Activated naive CD4-positive, alpha-beta T cell (primary cell): ENCODE measurements at places on chromosomes 3 and 15.

DNA sequence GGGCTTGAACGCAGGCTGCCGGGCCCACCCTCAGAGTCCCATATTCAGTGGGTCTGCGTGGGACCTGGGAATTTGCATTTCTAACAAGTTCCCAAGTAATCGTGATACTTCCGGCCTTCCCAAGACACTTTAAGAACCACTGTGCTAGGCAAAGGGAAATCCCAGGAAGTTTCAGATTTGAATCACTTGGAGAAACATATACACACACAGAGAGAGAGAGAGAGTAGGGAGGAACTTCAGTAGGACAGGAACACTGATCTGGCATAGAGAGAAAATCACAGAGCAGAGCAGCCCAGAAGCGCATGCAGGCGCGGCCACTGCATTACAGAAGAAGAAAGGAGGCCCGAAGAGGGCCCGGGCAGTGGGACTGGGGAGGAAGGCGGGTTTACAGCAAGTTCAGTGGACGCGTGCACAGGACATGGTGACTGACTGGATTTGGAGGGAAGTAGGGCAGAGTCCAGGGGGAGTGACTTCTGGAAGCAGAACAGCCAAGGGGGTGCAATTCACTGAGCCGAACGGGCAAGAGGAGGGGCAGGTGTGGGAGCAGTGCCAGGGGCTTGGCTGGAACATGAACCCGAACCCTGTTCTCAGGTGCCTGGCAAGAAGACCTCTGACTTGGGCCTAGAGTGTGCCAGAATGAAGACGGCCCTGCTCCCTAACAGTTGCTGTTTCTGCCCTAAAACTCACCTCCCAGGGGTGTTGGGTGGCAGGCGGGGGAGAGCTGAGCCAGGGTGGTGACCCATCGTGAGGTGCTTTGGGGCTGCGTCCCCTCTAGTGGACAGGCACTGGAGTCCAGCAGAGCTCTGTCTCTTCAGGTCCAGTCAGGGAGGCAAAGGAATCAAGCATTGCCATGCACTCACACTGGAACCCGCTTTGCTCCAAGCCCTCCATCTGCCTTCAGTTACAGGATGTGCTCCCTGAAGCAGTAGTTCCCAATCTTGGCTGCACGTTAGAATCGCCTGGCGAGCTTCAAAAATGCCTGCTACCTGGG lies 101.3 kb upstream of the HES1 start:
- DNase-seq = no peak

DNA sequence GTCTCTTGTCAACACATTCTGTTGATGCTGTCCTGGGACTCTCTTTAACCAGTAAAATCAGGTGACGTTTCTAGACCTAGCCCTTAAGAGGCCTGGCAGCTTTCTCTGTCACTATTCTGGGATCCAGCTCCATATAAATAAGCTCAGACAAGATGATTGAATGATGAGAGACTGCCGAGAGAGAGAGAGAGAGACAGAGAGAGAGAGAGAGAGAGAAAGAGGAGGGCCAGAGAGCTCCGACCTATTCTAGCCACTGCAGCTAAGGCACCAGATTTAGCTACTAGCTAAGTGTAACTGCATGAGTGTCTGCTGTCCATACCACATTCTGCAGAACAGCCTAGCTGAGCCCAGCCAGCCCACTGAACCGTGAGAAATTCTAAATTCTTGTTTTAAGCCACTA lies 36.1 kb upstream of the CTXND1 start:
- DNase-seq = no peak

GRCh38 chr3:72590732-72591221 lies 257.5 kb downstream of the SHQ1 start:
- DNase-seq = no peak

DNA sequence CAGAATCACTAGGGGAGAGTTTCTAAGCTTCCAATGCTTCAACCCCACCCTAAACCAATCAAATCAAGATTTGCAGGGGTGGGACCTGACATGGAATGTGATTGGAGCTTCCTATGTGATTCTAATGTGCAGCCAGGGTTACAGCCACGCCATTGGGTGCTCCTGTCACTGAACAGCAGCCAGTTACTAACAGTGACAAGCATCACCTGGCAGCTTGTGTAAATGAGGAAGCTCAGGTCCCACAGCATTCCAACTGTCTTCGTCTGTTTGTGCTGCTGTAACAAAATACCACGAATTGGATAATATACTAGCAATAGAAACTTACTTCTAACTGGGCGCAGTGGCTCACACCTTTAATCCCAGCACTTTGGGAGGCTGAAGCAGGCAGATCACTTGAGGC lies 294.9 kb downstream of the SHQ1 start:
- DNase-seq = no peak

DNA sequence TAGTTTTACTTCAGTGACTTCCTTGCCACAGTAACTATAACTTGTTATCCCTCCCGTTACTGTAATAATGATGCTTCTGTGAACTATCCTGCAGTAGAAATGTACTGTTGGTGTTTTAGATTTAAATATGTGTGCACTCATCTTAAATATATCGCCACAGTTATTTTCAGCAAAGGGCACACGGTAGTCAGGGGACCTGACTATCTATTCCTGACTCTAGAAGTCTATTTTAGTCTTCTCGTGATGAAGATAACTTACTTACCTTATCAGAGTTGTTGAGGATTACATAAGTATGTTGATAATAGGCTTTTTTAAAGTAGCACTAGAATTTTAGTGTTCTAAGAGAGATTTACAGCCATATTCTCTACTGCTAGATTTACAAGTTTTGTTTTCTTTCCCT lies 65.3 kb downstream of the ECT2 start:
- no peak for DNase-seq

DNA sequence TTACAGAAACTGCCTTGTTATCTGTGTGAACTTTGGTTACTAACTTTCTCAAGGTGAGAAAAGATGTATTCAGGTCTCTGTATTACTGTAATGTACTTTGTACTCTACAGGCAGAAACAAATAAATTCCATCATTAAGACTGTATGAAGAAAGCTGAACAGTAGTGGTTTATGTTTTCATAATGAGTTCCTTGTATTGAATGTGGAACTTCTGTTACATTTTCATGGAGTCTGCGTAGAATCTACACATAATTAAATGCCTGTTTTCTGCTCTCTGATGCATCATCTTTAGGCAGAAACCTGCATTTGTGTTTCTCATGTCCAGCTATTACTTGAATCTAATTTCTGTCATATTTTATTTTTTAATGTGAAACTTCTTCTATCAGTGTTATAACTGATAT lies 302.8 kb downstream of the NLGN1 start:
- no peak for DNase-seq

DNA sequence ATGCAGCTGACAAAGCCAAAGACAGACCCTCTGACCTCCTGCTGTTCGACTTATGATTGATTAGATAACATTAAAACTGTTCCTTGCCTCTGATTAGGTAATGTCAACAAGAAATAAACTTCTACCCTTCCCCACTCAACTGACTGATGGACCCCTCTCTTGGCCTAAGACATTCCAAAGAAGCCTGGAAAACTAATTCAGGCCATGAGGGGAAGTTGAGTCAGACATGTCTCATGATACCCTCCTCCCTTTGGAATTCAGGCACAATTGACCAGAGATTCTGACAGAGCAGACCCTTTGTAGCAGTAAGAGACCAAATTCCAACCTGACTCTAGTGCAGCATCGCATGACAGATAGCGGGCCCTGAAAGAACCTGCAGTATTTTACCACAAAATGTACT lies 354.5 kb downstream of the OCA2 start:
- no peak for DNase-seq

DNA sequence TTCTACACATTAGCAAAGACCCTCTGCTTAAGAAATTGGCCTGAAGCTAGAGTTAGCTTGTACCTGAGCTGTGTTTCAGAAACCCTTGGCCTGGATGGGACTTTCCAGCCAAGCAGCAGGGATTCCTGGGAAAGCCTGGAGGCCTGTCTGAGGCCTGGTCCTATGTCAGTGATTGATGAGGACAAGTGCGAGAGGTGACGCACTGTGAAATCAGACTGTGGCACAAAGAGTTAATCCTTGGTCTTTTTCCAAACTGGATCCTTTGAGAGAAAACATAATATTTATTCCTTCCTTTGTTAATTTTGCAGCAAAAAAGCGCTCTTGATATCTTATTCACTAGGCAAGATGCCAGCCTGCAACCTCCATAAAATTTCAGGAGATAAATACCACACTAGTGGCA lies 225.0 kb upstream of the ATP11B start:
- no peak for DNase-seq

GRCh38 chr3:169758359-169758994 lies 6.4 kb downstream of the TERC start:
- no peak for DNase-seq
